ENCODE measurements at places on chromosomes 6 and 20.

DNA sequence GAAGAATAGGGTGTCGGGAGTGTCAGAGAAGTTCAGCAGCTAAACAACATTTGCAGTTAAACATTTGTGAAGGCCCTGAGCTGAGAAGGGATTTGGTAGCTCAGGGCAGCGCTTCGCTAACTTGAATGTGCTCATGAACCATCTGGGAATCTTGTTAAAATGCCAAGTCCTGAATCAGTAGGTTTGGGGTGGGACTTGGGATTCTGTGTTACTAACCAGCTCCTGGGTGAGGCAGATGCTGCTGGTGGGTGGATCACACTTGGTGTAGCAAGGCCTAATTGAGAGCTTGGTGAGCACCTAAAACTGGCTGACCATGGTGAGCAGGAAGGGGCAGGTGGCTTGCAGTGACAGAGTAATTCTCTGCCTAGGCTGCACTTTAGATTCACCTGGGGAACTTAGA is 5.9 kb downstream of the PTPRA start:
- no peak for DNase-seq

GRCh38 chr6:45661661-45662060 is 283.9 kb upstream of the SUPT3H start:
- no peak for DNase-seq

DNA sequence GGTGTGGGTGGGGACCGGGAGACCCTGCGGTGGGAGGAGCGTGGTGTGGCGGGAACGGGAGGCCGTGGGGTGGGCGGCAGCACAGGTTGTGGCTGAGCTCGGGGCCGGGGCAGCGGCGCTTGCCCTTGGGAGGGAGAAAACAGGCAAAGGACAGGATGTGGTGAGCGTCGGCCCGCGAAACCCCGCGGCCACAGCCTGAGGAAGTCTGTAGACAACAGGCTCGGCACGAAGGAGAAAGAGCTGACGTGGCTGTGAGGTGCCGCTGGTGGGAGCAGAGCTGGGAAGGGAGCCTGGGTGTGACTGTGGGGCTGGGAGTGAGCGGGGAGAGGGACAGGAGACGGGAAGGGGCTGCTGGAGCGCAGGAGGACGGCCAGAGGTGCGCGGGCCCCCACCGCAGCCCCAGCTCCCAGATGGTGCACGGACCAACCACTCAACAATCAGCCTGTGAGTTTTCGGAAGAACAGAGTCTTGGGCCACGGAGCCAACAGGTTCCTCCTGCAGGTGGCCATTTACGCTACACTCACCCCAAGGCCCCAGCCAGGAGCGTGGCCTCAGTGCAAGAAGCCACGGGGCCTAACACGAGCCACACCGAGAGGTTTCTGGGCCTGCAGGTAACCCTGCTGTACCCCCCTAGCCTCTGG is 202.8 kb downstream of the DLL1 start:
- no peak for DNase-seq

DNA sequence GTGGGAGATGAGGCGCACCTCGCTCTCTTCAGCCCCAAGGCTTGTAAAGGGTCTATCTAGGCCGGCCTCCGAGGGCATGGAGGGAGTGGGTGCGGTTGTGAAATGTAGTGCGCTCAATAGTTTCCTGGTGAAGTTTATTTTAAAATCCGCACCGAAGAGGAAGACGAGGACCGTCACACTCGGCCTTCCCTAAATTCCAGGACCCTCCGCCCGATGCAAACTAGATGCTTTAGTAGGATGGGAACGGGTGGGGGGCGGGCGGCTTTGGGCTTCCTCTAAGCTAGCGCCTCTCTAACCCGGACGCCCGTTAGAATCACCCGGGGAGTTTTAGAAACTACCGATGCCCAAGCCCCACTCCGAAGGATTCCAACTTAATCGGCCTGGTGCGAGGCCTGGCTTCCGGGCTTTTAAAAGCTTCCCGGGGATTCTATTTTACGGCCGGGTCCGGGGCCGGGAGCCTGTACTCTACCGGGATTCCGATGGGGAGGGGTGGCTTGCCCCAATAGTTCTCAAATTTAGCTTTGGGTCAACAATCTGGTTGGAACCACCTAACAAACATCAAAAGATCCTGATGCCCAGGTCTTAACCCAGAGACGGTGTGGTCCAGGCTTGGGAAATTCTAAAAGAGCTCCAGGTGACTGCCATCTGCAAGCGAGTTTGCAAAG is 548 bp upstream of the BCAS4 start:
- no peak for DNase-seq

GRCh38 chr20:5401277-5401875 is 84.6 kb upstream of the PROKR2 start:
- no peak for DNase-seq

GRCh38 chr20:62584671-62585460 is 57.4 kb upstream of the SLCO4A1 start:
- DNase-seq, result no peak

GRCh38 chr6:54868556-54868955 is 22.0 kb downstream of the FAM83B start:
- no peak for DNase-seq

GRCh38 chr6:82902290-82902689 is 163.4 kb downstream of the UBE3D start:
- DNase-seq, result no peak
